ENCODE measurements at places on chromosomes 4 and X.

GRCh38 chr4:153988492-153989363, 199.8 kb upstream of the SFRP2 start:
- no peak for DNase-seq

- no peak for DNase-seq
These were observed 46.8 kb downstream of the SULT1B1 start for GRCh38 chr4:69713593-69713992.

DNA sequence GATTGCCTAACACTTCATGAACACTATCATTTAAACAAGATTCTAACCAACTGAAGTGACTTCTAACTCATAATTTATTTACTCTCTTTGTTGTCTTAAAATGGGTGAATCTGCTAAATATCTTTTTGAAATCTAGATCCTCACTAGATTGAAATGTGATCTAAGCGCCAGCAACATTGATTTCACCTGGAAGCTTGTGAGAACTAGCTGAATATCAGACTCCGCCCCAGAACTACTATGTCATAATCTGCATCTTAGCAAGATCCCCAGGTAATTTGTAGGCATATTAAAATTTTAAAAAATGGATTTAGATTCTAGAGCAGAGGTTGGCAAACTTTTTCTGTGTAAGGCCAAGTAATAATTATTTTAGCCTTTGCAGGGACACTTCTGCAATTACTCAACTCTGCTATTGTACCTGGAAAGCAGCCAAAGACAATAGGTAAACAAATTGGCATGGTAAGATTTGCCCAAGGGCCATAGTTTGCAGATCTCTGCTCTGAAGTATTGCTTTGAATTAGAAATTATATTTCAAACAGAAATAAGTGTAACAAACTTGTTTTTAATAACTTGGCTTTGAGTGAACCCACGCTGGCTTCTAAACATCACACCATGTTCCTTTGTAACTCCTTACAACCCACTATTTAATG, 121.5 kb downstream of the REELD1 start:
- no peak for DNase-seq

GRCh38 chr4:137861682-137862081, 329.4 kb upstream of the PCDH18 start:
- no peak for DNase-seq

DNA sequence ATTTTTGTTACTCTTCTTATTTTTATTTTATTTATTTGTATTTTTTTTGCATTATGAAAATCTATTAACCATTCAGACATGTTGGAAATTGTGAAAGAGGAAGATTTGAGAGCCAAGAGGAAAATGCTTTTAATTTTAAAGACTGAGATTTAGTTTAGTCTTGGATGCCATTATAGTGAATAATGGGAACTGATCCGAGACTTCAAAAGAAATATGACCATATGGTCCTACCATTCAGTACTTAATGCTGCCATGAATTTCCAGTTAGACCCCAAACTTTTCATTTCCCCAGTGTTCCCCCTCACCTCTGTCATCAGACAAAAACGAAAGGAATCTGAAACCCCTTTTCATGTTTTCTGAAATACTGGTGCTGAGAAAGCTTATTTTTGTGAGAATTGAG, 95.5 kb downstream of the TENM3 start:
- no peak for DNase-seq

- no peak for DNase-seq
These were observed 39.4 kb downstream of the WFS1 start for GRCh38 chr4:6308899-6309643.

- DNase-seq: no peak
These were observed 37.4 kb downstream of the STARD8 start for GRCh38 chrX:68684919-68685304.

DNA sequence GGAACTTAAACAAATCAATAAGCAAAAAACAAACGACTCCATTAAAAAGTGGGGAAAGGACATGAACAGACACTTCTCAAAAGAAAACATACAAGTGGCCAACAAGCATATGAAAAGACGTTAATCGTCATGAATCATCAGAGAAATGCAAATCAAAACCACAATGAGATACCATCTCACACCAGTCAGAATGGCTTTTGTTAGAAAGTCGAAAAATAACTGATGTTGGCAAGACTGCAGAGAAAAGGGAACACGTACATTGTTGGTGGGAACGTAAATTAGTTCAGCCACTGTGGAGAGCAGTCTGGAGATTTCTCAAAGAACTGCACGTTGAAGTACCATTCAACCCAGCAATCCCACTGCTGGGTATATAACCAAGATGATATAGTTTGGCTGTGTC, 23.7 kb downstream of the NEUROG2 start:
- no peak for DNase-seq
